ENCODE measurements at places on chromosomes 1 and 21. TPM values are rescaled to one million over a fixed set of nuclear protein-coding genes. Genes with fewer than 3 reads are reported as not detected.

DNA sequence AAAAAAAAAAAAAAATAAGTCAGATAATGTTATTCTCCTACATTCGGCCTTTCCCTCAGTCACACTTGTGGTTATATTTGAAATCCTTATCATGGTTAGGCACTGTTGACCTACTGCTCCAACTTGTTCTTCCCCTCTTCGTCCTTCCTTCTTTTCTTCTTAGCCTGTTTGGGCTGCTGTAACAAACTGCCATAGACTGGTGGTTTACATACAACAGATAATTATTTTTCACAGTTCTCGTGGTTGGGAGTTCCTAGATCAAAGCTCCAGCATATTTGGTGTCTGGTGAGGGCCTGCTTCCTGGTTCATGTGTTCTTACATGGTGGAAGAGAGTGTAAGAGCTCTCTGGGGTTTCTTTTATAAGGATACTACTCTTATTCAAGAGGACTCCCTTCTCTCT lies 73.4 kb downstream of the RABGAP1L start:
- no peak for DNase-seq

DNA sequence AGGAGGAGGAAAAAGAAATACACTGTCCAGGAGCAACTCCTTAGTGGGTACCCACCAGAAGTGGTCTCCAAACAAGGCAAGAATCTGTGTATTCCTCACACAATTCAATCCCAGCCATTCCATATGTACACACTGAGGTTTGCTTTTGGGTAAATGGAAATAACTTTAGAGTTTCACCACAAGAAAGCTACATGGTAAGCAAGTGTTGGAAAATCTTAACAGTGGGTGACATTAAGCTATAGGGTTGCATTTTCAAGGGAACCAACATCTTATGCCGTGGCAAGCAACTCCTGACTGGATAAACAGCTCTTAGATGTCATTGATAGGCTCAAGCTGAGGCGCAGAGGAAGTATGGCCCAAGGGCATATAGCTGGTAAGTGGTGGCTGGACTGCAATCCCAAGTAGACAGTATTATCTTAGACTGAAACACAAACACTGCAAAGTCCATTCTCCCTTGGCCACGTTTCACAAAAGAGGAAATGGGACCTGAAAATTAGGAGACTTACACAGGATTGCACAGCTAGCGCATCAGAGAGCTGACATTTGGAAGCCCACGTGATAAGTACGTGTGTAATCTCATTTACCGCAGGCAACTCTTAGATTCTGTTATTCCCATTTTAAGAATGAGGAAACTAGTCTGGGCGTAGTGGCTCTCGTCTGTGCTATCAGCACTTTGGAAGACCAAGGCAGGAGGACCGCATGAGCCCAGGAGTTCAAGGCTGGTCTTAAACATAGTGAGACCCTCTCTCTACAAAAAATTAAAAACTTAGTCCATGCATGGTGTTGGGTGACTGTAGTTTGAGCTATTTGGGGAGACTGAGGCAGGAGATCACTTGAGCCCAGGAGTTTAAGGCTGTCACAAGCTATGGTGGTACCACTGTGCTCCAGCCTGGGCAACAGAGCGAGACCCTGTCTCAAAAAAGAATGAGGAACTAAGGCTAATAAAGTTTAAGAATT lies 4.0 kb upstream of the BRWD1 start:
- no peak for DNase-seq

Gene KRTAP19-3
- total RNA-seq, result not detected

Gene SPRR2E
- not detected for total RNA-seq

Gene MCOLN3
- total RNA-seq, result 3.1 TPM

All from kidney (tissue), 22 donors.